ENCODE measurements at places on chromosomes 1 and 21.
A peak's percentile ranks its signal among the peaks of the same experiment; 100 is the strongest.

DNA sequence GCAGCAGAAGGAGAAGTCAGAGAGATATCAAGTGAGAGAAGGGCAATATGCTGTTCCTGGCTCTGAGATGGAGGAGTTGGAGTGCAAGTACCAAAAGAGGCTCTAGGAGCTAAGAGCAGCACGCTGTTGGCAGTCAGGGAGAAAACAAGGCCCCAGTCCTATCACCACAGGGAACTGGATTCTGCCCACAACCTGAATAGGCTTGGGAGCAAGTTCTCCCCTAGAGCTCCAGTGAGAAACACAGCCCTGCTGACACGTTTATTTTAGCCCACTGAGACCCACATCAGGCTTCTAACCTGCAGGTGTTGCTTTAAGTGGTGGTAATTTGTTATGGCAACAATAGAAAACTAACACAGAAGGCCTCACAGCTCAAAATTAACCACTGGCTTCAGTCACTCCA, 31.8 kb upstream of the ZNF644 start:
- no peak for DNase-seq

- no peak for DNase-seq
Observed at GRCh38 chr1:20993716-20994575, 182.8 kb downstream of the EIF4G3 start.

DNA sequence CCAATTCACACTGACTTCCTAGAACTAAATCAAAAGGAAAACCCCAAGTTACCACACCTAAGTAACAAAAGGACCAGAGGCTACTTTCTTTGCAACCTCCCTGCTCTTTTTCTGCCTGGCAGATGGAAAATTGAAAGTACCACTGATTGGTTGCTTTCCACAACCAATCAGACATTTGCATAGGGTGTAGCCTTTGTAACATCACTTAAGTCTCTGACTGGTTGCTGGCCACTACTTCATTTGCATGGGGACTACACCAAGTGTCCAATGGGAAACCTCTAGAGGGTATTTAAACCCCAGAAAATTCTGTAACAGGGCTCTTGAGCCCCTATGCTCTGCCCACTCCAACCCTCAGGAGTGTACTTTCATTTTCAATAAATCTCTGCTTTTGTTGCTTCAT, 365.0 kb downstream of the LTN1 start:
- no peak for DNase-seq

DNA sequence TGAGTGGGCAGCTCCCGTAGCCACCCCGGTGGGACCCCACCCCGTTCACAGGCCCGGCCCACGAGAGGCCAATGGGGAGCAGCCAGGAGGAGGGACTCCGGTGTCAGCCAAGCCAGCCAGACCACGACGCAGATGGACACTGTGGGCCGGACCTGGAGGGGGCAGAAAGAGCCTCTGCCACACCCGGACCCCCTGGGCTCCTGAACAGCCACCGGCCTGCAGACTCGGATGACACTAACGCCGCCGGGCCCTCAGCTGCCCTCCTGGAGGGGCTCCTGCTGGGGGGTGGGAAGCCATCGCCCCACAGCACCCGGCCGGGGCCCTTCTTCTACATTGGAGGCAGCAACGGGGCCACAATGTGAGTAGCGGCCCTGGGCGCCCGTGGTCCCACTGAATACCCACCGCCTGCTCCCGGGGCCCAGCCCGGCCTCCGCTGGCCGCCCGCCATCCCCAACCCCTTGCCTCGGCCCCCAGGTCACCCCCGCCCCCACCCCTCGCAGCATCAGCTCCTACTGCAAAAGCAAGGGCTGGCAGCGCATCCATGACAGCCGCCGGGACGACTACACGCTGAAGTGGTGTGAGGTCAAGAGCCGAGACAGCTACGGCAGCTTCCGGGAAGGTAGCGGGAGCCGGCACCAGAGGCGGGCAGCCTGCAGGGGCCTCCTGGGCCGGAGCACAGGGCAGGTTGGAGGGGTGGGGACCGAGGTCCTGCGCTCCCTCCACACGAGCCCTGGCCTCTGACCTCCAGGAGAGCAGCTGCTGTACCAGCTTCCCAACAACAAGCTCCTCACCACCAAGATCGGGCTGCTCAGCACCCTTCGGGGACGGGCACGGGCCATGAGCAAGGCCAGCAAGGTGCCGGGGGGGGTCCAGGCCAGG, 6.5 kb downstream of the TTLL10 start:
- no peak for DNase-seq

DNA sequence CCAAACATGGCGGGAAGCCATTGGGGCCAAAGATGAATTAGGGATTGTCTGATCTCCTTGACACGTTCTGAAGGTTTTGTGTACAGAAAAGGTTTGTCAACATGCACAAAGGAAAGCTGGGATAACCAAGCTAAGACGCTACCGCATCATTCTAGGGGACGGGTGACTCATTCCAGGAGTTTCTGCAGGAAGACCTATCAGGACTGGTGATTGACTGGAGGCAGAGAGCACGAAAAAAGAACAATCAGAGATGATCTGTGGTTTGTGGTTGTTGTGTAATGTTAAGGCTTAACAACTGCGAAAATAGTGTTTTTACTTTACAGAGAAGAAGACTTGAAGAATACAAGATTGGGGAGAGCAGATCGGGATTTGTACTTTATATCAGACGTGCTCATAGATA, 22.2 kb upstream of the ERG start:
- no peak for DNase-seq

GRCh38 chr1:24897263-24898151, 32.6 kb downstream of the RUNX3 start:
- no peak for DNase-seq

- DNase-seq: no peak
Observed at GRCh38 chr1:230456478-230456877, 30.3 kb upstream of the PGBD5 start.

DNA sequence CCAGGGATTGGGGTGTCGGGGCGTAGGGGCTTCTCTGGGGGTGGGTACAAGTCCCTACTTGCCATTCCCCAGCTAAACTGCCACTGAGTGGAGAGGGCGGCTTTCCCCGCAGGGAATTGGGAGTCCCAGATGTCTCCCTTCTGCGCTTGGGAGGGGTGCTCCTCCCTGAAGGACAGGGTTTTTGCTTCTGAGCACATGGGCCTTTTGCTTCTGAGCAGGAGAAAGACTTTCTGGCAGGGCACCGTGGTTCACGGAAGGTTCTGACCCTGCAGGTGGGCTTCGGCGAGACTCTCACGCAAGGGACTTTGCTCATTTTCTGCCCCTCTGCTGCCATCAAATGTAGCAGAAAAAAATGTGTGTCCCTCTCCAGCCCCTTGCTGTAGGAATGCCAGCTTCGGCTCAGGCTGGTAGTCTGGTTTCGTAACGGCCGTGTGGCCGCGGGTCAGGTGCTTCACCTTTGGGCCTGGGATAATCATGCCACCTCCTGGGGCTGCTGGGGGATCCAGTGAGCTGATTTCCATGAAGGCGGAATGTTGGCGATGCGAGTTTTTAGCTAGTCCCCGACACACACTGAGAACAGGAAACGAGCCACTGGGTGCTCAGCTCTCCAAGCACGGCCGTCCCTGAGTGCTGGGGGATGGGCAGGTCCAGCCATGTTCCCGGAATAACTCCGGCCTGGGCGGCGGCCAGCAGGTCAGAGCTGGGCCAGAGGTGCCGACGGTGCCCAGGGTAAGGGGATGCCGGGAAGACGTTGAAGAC, 364.0 kb downstream of the CAMTA1 start:
- DNase-seq: peak; percentile 84

GRCh38 chr21:35113064-35113463, 64.0 kb upstream of the RUNX1 start:
- DNase-seq: no peak

GRCh38 chr21:46221664-46222435, 6.7 kb downstream of the LSS start:
- no peak for DNase-seq

GRCh38 chr1:8121261-8122159, 95.4 kb upstream of the ERRFI1 start:
- peak; percentile 93 for DNase-seq

DNA sequence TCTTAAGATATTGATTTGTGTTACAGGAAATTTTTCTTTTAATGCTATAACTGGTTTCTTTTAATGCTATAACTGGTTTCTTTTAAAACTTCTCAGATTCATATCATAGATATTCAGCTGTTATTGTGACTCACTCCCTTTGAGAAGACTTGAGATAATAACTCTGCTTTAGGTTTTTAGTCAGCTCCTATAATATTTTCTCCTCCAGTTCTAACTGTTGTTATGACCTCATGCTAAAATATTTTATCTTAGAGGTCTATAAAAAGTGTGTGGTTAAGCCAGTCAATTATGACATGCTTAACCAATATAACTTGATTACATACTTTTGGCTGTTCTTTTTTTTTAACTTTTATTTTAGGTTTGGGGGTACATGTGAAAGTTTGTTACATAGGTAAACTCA, 280.2 kb downstream of the PTGER3 start:
- no peak for DNase-seq

- DNase-seq: peak; percentile 10
Observed at GRCh38 chr1:87279536-87279875, 49.2 kb upstream of the LMO4 start.
